Ascending aorta (tissue), 2 donors: ENCODE measurements at places on chromosomes 12 and 14.

- no peak for DNase-seq
Measured at GRCh38 chr12:68260153-68260552, 6.7 kb upstream of the IL22 start.

GRCh38 chr12:131599190-131600159 lies 111.4 kb upstream of the SFSWAP start:
- DNase-seq: no peak

DNA sequence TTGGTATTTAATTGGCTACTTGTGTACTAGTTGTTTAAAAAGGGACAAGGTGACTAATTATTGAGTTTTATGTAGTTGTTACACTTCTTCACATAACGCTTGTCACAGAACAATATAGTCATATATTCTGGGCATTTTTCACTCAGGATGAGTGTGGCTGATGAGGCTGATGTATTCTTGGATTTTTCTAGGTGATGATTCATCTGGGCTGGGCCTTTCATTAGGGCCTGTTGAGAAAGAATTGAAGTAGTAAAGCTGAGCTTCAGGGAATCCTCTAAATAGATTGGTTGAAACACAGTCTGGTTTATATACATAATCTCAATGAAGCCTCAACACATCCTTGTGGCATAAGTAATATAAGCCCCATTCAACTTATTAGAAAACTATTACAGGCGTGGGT lies 445.7 kb downstream of the DAD1 start:
- no peak for DNase-seq

GRCh38 chr12:48788524-48788853 lies 400 bp downstream of the ADCY6 start:
- no peak for DNase-seq

DNA sequence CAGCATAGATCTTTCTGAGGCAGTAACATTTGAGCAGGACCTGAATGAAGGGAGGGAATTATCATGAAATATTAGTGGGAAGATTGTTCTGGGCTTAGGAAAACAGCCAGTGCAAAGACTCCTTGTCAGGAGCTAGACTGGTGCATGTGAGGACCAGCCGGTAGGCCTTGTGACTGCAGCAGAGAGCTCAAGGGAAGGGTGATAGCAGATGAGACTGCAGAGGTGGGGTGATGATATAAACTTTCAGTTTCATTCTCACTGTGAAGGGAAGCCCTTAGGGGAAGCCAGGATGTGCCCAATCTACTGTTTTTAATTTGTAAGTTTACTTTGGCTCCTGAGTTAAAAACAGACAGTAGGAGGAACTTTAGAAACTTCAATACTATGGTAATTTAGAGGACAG lies 12.4 kb downstream of the IL22 start:
- no peak for DNase-seq

- DNase-seq: no peak
Measured at GRCh38 chr14:78673845-78674244, 503.7 kb downstream of the NRXN3 start.

GRCh38 chr12:113935459-113935858 lies 30.7 kb downstream of the RBM19 start:
- no peak for DNase-seq
